NT2/D1 (cell line): ENCODE measurements at places on chromosomes 11 and 22.

DNA sequence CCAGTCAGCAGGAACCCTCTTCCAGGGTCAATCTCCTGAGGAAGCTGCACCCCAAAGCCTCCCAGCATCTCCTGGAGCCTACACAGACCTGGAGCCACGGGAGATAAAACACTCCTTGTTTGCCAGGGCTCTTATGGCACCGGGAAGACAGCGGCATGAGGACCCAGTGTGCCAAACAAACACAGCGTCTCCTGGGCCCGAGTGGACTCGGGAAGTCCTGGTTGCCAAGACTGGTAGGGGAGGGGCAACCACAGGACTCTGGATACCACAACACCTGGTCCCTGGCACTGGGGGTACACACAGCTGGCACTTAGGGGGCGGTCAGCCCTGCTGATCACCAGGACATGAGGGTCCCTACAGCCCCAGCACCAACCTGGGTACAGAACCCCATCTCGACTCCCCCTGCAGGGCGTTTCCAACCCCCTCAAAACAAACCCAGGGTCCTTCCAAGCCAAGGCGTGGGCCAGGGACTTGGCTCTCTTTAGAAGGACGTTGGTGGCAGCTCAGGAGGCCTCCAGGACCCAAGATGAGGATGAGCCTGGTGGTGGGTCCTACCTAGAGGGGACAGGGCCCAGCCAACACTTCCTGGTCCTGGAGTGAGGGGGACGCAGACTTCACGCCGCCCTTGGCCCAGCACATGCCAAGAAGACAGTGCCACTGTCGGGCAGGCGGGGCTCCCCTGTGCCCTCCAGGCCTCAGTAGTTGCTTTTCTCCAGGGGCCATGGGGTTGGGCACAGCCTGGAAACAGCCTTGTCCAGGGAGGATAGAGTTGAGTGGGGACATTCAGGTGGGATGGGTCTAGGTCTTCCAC, 85.0 kb downstream of the CELSR1 start:
- no peak for DNase-seq

- no peak for DNase-seq
These were observed 16.8 kb upstream of the CASTOR1 start for GRCh38 chr22:30305906-30306626.

DNA sequence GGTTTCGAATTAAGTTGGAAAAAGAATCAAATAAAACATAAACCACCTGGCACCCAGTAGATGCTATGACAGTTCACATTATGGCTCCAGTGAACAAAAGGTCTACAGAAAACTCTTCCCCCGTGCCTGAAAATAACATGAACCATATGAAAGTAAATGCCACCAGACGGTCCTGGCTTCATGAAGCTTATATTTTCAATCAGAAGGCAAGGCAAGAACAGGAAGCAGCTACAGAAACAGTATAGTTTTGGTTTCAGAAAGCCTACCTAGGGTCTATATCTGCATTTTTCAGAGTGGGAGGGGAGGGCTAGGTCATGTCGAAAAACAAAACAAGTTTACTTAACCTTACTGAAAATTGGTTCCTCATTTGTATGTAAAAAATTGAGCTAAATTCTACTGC, 9.8 kb downstream of the RAB30 start:
- no peak for DNase-seq

GRCh38 chr11:118646393-118646792, 33.1 kb downstream of the TREH start:
- DNase-seq: no peak

- peak; percentile 15 for DNase-seq
These were observed 496 bp upstream of the CST6 start for GRCh38 chr11:66011239-66011784.

- DNase-seq: no peak
These were observed 247.0 kb downstream of the TENM4 start for GRCh38 chr11:79193663-79194310.

DNA sequence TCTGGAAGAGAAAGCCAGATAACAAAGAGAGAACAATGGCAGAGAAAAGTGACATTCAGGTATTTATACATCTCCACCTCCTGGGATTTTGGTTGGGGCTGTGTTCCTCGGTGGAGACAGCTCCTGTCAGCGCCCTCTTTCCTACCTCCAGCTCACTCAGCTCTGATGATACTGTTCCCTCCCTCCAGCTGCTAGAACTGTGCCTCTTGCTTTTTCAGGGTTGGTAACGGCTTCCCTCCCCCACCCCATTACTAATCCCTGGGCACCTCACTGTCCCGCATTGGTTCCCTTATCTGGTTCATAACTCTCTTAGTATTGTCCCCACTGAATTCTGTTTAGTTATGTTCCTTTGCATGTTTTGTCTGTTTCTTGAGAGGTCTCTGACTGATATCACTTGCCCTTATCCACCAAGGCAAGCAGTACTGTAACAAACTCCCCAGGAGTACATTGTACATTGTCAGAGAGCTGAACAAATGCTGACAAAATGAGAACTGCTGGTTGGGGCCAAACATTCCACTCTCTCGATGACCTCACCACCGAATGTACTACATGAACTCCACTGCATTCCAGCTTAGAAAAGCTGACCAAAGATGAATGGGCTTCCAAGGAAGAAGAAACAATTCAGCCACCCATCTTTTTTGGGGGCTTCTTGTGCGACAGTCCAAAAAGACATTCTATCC, 5.7 kb upstream of the FBXO3 start:
- no peak for DNase-seq

DNA sequence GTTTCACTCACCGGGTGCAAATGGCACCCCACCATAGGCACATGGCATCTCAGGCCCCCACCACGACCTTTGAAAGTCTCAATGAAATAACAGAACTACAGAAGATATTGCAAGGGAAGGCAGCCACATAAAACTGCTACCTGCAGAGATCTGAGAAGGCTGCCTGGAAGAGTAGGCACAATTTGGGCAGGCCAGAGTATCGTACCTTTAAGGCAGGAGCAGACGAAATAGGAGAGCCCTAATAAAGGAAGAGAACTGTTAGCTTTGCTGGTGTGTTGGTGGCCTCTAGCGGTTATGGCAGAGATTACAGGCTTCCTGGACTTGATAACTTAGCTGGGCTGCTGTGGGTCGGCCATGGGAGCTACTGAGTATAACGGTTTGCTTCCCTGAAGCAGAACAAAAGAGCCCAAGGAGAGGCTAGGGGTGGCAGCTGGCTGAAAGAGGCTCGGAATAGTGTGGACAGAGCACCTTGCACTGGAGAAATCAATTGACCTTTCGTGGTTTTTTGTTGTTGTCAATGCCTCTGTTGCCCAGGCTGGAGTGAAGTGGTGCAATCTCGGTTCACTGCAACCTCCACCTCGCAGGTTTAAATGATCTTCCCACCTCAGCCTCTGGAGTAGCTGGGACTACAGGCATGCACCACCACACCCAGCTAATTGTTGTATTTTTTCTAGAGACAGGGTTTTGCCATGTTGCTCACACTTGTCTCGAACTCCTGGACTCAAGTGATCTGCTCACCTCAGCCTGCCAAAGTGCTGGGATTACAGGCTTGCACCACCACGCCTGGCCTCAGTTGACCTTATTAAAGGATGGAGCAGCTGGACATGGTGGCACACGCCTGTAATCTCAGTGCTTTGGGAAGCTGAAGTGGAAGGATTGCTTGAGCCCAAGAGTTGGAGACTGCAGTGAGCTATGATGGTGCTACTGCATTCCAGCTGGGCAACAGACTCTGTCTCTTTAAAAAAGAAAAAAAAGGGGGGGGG, 4.8 kb downstream of the SDF2L1 start:
- DNase-seq: no peak

GRCh38 chr11:117613521-117613920, 183.5 kb downstream of the DSCAML1 start:
- peak; percentile 69 for DNase-seq

DNA sequence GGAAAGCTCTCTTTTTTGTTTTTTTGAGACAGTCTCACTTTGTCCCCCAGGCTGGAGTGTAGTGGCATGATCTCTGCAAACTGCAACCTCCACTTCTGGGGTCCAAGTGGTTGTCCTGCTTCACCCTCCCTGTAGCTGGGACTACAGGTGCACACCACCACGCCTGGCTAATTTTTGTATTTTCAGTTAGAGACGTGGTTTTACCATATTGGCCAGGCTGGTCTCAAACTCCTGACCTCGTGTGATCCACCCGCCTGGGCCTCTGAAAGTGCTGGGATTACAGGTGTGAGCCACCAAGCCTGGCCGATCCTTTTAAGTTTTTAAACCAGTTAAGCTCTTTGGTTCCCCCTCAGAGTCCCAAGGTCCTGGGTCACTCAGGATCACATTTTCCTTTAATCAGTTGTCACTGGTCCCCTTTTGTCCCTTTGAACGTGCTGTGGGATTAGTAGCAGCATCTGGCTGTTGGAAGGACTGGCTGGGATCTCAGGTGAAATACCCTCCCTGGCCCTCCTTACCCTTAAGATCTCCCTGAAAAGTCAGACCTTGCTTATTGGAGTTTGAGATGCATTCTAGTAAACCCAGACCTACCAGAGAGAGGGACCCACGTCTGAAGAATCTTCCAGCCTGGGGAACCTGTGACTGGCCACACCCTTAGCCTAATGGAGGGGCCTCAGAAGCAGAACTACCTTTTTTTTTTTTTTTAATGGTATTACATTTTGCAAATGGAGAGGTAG, 8.1 kb downstream of the MALAT1 start:
- DNase-seq: no peak

GRCh38 chr11:9150501-9150900, 59.1 kb upstream of the SCUBE2 start:
- DNase-seq: no peak

- no peak for DNase-seq
These were observed 346.6 kb downstream of the AASDHPPT start for GRCh38 chr11:106424111-106424510.

DNA sequence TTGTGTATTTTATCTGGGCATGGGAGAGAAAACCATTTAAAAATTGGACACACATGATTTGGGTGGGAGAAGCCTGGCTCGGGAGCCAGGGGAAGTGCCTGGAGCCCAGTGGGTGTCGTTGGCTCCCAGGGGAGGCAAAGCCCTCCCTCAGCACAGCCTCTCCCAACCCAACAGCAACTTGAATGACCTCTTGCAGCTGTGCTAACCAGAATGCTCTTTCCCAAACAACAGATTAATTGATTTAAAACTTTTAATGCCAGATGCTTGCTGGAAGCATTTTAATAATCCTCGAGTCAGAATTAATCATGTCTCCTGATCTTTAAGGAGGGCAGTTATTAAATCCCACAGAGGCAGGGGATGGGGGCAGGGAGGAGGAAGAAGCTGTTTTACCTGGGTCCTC, 401.6 kb downstream of the BUD13 start:
- DNase-seq: no peak

DNA sequence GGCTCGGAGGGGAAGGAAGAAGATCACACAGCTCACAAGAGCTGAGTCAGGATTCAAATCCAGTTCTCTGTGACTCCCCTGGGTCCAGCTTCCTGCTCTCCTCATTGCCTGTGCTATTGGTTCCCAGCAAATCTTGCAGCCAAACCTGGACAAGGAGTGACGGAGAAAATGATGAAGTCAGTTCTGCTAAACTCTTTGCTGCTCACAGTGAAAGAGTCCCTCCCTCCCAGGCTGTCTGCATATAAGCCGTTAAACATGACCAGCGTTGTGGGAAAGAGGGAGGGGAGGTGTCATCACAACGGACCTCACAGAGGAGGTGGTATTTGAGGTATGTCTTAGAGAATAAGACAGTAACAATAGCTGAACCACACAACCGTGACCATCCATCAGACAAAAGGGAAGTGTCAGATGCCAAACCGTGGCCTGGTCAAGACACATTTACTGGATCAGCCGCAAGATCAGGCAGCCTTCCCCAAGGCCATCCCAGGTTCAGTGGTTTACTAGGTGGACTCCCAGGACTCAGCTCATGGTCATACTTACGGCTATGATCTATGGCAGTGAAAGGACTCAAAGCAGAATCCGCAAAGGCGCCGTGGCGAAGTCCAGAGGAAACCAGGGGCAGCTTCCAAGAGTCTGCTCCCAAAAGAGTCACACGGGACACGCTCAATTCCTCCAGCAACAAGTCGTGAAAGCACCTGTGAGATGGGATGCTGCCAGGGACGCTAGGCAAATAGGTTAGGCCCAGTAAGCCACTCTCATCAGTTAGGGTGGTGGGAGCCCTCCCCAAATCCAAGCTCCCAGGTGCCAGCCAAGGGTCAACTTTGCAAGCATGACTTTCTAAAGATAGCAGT, 2.8 kb upstream of the CYTH4 start:
- peak; percentile 54 for DNase-seq

- DNase-seq: no peak
These were observed 31.9 kb downstream of the OPCML start for GRCh38 chr11:133500435-133500834.

GRCh38 chr11:77381729-77382665, 80.5 kb upstream of the GDPD4 start:
- DNase-seq: no peak

DNA sequence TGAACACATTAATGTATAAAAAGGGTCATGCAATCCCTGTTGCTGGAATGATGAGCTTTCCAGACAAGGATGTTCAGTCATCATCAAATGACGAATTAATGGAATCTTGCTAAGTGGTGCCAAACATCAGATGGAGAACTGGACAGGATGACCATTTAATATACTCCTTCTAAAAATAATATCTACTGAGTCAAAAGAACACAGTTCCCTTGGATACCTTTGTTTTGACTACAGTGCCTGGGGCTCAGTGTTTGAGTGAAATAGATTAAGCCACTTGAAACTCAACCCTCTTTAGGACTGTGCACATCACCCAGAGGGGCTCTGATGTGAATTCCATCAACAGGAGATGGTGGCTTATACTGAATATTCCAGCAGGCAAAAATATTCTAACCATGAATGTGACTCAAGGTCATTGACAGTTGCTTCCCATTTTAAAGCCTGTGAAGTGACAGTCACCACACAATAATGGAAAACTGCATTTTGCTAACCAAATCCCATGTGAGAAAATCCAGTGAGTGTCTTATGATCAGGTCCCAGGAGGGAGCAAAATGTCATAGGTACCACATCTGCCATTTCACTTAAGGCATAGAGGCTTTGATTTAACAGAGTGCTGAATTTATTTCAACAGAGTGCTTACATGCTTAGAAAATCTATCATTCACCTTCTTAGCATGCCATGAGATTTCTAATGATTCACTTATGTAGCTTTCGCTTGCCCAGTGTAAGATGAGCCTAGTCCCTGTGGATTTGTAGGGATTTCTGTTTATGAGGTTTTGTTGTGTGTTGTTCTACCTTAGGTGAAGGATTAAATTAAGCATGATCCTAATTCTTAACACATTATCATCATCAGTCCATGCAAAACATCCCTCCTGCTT, 41.3 kb upstream of the SLN start:
- no peak for DNase-seq

- DNase-seq: no peak
These were observed 65.2 kb downstream of the CSTPP1 start for GRCh38 chr11:47001781-47002181.

DNA sequence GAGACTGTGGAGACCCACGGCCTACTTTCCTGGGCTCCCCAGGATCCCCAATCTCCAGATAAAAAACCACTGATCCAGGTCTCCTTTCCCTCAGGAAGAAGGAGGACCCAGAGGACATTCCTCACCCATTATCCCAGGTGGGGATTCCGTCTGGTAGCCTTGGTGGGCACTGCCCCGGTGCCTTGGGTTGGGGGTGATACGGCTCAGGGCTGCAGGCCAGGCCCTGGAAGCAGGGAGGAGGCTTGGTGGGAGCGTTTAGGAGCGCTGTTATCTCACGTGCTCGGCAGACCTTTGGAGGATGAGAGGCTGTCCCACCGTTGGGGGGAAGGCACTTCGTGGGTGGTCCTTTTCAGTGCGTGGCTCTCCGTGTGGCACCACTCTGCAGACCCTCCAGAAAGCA, 926.3 kb downstream of the BRD1 start:
- no peak for DNase-seq

- DNase-seq: no peak
These were observed 169.8 kb downstream of the C11orf91 start for GRCh38 chr11:33530815-33531214.

- no peak for DNase-seq
These were observed 4.2 kb downstream of the LGR4 start for GRCh38 chr11:27468209-27468994.
